LNCaP clone FGC (cell line): ENCODE measurements at places on chromosomes 12 and 14.

DNA sequence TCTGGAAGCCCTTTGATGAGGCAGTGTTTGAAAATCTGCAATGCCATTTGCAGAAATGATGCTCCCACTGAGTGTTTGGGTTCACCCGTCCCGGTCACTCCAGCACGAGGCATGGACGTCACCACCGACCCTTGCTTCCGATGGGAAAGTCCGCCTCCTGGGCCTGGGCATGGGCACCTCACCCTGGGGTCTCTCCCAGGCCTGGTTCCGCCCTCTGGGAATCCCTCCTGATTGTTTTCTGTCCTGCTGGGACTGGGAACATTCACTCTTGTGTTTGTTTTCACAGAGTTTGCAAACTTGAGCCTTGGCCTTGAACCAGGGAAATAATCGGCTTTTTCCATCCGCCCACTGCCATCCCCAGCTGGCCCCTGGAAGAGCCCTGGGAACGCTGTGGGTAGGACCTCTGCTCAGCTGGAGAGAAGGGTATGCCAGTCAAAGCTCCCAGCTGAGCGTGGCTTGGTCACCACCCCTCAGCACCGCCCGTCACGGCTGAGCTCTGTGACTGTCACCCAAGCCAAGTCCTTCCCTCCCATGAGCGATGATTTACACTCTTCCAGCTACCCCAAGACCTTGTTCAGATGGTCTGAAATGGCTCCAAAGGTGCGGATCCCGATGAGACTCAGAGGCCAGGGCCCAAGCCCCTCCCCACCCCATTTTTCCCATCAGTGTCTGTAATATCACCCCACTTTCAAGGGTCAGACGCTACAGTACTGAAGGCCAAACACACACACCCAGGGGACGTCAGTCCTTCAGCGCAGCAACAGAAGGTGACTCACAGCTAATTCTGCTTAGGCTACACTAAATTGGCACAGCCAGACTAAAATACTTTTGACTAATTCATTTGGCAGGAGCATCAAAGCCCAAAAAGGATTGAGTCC, 34.1 kb upstream of the FZD10 start:
- no peak for DNase-seq

- no peak for DNase-seq
These were observed 221.7 kb downstream of the ATP23 start for GRCh38 chr12:58163021-58163420.

- DNase-seq: no peak
These were observed 10.1 kb upstream of the SAV1 start for GRCh38 chr14:50678163-50678562.

DNA sequence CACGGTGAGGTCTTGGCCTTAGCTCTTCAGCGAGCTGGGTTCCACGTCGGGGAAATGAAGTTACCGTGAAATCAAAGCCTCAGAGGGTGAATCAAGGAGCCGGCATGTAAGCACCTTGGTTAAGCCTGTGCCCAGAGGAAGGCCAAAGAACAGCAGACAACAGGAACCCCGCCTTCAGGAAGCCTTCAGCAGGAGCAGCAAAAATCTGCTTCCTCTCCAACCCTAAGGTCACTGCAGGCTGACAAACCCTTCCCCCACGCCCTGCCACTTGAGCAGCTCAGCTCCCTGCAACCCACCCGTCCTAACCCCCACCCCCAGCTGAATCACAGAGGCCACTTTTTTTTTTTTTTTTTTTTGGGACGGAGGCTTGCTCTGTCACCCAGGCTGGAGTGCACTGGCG, 72.9 kb upstream of the LTA4H start:
- DNase-seq: no peak

DNA sequence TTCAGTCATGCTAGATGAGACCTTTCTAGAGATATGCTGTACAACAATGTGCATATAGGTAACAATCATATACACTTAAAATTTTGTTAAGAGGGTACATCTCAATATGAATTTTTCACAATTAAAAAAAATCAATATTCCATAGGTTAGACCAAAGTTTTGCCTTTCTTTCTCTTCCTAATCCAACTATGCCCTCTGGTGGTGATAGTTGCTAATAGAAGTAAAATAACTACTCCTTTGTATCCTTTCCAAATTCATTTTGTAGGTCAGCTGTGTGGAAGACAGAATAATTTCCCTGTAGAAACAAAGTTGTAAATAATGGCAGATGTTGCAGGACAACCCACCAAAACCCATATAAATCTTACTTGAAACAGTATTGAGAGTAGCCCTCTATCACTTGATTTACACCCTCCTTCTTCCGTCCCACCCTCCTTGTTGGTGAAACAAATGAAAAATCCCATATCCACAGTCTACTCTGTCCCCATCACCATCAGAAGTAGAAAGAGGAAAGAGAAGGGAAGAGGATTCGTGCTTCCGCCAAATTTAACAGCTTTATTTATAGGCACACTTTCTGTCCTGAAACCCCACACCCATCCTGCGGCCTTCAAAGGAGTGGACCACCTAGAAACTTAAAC, 34.2 kb upstream of the KICS2 start:
- peak; percentile 30 for DNase-seq

- peak; percentile 42 for DNase-seq
These were observed 28.8 kb upstream of the RPLP0 start for GRCh38 chr12:120229487-120230325.
